ENCODE measurements at places on chromosomes 4 and X.

- peak; percentile 64 for DNase-seq
Observed at GRCh38 chrX:15335135-15336022, at the start of gene PIGA. TSS of gene PIGA (minus strand) at chrX:15335523. CDS start at chrX:15331930, 3,593 bp downstream.

GRCh38 chr4:20698382-20698781 is 1.9 kb upstream of the PACRGL start:
- DNase-seq, result no peak

GRCh38 chr4:183350317-183351071 is 28.3 kb upstream of the CLDN24 start:
- no peak for DNase-seq

DNA sequence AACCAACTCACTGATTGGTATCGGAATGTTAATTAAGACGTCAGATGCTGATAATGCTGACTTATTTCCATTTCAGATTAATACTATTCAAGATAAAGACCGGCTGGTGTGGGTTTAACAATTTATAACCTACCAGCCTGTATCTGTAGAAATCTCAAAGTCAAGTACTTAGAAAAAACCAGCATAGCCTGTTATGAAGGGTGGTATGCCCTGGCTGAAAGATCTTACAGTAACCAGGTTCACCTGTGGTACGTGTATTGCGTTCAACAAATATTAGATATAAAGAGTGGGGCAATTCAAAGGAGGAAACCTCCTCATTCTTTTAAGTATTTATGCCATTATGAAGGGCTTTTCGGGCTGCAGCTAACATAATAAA is 240.8 kb upstream of the ANXA3 start:
- no peak for DNase-seq

GRCh38 chrX:41759817-41760216 is 35.8 kb downstream of the GPR82 start:
- no peak for DNase-seq

DNA sequence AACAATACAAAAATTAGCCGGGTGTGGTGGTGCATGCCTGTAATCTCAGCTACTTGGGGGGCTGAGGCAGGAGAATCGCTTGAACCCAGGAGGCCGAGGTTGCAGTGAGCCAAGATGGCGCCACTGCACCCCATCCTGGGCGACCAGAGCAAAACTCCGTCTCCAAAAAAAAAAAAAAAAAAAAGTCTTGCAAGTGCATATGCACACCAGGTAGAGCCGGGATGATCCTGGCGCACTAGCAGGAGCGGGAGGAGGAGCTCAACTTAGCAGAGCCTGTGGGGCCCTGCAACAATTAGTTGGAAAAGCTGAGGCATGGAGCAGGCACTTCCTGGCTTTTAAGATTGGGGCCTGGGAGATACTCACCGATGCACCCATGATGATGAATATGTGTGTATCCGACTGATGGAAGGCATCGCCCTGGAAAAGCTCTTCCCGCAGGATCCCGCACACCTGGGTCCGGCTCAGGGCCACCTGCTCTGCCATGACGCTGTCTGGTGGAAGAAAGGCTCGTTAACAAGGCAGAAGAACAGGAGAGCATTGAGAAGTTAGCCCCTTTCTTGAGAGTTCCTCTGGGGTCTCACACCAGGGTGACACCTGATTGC is 872 bp downstream of the G6PD start:
- no peak for DNase-seq

DNA sequence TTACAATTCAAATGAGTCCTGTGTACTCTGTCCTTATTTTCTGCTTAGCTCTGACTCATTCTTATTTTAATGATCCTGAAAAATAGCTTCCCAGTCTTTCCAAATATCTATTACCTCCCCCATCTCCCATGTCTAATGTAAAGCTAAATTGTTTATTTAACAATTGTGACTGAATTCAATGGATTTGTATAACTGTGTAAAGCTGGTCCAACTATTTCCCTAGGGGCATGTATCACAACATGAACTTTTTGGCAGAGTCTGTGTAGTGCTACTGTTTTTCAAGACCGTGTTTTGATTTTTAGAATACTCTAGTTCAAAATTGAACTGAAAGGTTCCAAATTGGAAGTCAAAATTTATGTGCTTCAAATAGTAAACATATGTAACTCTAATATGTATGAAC is 67.8 kb downstream of the SPCS3 start:
- no peak for DNase-seq

DNA sequence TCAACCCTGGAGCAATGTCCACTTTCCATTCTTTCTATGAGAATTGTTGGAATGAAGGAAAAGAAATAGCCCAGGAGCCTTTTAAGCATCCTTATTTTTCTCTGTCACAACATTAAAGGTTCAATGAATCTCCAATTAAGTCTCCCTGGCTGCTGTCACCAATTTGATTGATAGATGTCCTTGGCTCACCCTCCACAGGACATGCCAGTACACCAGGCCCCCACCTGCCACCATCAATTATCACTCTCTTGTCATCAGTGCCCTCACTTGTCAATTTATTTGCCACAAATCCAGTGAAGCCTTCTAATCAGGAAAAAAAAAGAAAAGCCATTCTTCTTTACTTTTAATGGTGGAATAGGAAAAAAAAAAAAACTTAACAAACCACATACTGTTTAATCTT is 453.6 kb downstream of the CENPC start:
- no peak for DNase-seq

DNA sequence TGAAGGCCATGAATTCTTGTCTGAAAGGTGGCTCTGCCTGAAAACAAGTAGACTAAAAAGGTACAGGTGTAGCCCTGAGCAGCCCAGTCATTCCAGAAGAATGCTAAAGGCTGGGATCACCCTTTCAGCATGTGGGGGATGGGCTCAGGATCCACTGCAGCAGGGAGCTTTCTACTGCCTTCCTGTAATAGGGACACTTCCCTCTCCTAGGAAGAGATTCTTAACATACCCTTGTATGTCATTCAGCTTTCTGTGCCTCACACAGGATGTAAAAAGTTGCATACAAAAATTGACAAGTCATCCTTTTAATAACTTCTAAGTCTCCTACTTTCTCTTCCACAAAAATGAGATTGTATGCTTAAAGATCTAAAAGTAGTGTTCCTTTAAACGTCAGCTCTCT is 123.3 kb downstream of the ZNF518B start:
- DNase-seq, result no peak

GRCh38 chr4:186228514-186228894 is 1.2 kb downstream of the KLKB1 start:
- no peak for DNase-seq

DNA sequence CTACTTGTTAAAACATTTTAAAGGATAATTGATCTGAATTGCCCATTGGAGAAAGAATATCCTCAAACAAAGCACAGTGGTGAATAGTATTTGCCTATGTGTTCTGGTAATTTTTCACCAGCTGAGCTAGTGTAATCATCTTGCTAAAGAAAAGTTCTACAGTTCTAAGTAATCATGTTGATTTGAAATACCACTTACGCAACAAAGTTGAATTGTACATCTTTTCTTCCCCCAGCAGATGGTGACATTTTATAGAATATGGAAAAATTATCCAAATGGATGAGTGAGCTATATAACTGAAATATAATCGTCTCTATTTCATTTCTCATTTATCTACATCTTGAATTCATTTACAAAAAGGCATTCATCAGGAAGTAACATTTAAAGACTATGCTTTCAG is 9.7 kb upstream of the ZNF674 start:
- no peak for DNase-seq

GRCh38 chr4:99856166-99856565 is 38.1 kb downstream of the LAMTOR3 start:
- DNase-seq, result peak; percentile 14

GRCh38 chrX:129763666-129764065 is 16.1 kb upstream of the SASH3 start:
- no peak for DNase-seq

DNA sequence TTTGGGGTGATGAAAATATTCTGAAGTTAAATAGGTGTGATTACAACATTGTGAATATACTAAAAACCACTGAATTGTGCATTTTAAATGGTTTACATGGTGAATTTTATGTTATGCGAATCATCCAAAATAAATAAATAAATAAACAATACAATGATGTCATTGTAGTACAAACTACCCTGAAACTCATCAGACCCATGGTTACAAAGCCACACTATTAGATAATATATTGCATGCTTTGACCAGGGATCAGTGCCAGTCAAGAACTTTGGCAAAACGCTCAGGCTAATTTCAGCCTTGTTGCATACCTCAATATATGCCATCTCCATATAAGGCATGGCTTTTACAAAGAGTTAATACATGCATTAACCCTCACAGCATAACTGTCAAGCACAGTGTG is 45.5 kb upstream of the XIAP start:
- DNase-seq, result no peak

GRCh38 chr4:40845154-40845835 is 95.5 kb downstream of the NSUN7 start:
- DNase-seq, result no peak

GRCh38 chr4:176270669-176271068 is 1.6 kb upstream of the ASB5 start:
- no peak for DNase-seq

DNA sequence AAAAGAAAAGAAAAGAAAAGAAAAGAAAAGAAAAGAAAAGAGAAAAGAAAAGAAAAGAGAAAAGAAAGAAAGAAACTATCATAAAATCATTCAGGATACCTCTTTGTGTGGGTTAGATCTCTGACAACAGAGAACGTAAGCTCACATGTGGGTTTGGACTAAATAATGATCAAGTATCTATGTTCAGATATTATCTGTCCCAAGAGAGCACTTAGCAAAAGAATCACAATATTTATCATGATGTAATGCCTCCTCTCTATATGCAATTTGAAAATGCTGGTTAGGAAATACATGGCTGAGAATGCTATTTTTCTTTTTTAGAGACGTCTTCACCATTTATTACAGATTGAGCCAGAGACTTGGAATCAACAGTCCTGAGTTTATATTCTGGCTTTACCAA is 191.3 kb downstream of the KCNIP4 start:
- DNase-seq, result no peak

- no peak for DNase-seq
Observed at GRCh38 chr4:166128403-166128802, 255.4 kb downstream of the TLL1 start.

DNA sequence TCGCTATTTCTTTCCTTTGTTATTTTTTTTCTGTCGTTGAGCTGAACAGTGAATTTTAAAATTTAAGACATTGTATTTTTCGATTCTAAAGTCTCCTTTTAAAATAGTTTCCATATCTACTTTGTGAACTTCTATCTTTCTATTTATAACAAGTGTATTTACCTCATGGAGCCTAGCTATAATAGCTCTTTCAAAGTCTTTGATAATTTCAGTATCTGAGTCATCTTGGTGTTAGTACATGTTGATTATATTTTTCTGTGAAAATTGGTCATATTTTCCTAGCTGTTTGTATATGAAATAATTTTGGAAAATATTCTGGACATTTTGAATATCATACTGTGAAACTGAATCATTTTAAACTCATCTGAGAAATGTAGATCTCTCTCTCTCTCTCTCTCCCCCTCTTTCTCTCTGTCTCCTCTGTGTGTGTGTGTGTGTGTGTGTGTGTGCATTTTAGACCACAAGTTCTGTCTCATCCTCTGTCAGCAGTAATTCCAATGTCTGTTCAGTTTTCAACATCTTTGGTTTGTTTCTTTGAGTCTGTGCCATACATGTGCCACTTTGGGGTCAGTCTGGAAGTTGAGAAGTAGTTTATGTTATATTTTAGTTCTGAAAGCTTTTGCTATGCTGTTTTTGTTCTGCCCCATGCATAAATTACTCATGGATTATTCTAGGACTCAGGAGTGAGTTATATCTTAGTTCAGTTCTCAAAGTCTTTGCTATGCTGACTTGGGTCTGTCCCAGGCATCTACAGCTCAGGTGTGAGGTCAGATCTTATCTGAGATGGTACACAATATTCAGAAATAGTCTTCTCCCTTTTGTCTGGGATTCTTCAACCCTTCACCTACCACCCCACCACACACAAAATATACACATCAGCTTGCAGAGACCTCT is 366.4 kb upstream of the CASK start:
- no peak for DNase-seq

All from stimulated activated CD4-positive, alpha-beta T cell treated with anti-CD3 and anti-CD28 coated beads, TNF-alpha, amount 100 ng/mL, for 4 hours (primary cell).